ENCODE measurements at places on chromosomes 1 and 21. TPM values are rescaled to one million over a fixed set of nuclear protein-coding genes. Genes with fewer than 3 reads are reported as not detected.

Gene SLC22A15
- 0.32 TPM for total RNA-seq

Gene FABP3
- total RNA-seq, result not detected

Gene KRTAP26-1
- total RNA-seq, result not detected

Gene LHX8
- not detected for total RNA-seq

Gene TNNI3K
- not detected for total RNA-seq

Gene SH2D1B
- total RNA-seq, result not detected

Gene PROK1
- not detected for total RNA-seq

Gene SELENBP1
- 27.0 TPM for total RNA-seq

Gene FMO1
- total RNA-seq, result not detected

Gene CAMK2N1
- 72.7 TPM for total RNA-seq

Gene SPRR1A
- not detected for total RNA-seq

Gene GIPC2
- 0.52 TPM for total RNA-seq

Gene TESK2
- total RNA-seq, result 1.6 TPM

Gene HORMAD1
- not detected for total RNA-seq

Gene GNAT2
- not detected for total RNA-seq

Gene CCDC17
- 3.1 TPM for total RNA-seq

Gene C1orf74
- total RNA-seq, result 3.2 TPM

Gene F13B
- not detected for total RNA-seq

Gene CRABP2
- 38.1 TPM for total RNA-seq

Measured in epithelial cell of alveolus of lung (primary cell).